ENCODE measurements at places on chromosomes 13 and 19. TPM values are rescaled to one million over a fixed set of nuclear protein-coding genes. Genes with fewer than 3 reads are reported as not detected.

DNA sequence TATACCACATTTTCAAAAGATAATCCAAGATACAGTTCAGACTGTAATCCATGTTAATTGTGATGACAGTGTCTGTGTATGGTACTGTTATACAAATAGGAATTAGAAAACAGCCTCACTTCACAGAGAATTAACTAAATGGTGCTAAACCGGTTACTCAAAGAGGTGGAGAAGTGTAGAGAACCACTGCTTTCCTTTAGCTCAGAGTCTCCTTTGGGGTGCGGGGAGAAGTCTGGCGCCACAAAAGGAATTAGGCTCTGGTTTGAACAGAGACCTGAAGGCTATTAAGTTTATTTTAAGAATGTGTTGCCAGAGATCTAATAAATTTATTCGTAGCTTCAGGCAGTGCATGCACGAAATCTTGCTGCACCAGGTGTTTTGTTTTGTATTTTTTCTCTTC, 65.8 kb downstream of the FREM2 start:
- DNase-seq: no peak

- DNase-seq: no peak
Observed at GRCh38 chr19:55014714-55015113, 23.4 kb downstream of the GP6 start.

DNA sequence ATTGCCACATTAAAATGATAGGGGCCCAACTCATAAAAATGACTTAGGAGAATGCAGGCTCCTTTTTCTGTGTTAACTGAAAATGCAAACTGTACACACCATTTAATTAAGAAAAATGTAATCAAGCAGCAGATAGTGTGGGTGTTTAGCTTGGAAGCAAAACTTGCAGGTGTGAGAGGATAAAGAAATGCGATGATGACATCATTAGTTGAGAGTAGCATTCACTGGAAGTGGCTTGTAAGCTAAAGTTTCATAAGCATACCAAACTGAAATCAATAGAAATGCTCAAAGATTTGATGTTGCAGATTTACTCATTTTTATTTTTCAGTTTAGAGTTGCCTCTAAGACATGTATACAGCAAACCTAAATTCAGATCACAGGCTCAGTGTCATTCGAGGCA, 86.6 kb downstream of the PRR20E start:
- no peak for DNase-seq

DNA sequence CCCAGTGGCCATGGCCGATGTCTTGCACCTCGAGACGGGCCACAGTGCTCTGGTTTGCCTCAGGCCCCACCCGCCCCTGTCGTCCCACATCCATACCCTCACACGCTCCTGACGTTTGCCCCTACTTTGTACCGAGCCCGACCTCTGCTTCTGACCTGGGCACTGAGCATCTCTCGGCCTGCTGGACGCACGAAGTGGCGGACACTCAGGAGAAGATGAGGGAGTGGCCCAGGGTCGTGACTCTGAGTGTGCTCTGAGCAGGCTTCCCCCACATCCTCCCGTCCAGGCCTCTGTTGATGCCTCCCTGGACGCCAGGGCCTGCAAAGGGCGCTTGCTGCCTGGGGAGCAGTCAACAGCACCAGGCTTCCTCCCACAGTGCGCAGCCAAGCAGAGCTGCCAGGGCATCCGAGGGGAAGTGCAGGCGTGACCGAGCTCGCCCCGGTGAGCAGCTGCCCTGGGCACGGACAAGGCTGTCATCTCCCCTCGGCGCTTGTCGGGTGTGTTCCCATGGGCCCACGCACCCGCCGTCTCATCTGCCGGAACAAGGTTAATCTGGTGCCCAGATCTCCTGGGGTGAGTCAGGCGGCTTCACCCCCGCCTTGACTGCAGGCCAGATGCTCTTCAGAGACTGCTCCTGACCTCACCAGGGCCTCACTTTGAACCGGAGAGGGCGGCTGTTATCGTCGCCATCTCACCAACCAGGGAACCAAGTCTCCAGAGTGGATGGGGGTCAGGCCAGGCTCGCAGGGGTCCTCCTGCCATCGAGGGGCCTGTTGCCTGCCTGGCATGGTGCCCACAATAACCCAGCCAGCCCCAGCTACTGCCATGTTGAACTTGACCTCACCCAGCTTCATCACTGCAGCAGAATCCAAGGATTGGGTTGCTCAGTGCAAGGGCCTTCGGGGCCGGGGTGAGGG, 27.2 kb downstream of the COMP start:
- no peak for DNase-seq

DNA sequence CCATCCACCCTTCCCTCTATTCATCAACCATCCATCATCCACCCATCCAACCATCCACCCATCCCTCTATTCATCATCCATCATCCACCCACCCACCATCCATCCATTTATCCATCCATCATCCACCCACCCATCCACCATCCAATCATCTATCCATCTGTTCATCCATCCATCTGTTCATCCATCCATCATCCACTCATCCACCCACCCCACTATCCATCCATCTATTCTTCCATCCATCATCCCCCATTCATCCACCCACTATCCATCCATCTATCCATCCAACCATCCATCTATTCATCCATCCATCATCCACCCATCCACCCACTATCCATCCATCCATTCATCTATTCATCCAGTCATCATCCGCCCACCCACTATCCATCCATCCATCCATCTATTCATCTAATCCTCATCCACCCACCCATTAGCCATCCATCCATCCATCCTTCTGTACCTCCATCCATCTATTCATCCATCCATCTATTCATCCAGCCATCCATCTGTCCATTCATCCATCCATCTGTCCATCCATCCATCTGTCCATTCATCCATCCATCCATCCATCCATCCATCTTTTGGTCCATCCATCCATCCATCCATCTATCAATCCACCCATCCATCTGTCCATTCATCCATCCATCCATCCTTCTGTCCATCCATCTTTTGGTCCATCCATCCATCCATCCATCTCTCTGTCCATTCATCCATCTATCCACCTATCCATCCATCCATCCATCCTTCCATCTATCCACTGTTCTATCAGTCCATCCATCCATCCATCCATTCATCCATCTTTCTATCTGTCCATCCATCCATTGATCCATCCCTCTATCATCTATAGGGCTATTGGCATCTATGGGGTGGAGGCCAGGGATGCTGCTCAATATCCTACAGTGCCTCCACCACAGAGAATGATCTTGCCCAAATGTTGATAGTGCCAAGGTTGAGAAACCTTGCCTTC, 47.5 kb downstream of the CPAMD8 start:
- DNase-seq: no peak

DNA sequence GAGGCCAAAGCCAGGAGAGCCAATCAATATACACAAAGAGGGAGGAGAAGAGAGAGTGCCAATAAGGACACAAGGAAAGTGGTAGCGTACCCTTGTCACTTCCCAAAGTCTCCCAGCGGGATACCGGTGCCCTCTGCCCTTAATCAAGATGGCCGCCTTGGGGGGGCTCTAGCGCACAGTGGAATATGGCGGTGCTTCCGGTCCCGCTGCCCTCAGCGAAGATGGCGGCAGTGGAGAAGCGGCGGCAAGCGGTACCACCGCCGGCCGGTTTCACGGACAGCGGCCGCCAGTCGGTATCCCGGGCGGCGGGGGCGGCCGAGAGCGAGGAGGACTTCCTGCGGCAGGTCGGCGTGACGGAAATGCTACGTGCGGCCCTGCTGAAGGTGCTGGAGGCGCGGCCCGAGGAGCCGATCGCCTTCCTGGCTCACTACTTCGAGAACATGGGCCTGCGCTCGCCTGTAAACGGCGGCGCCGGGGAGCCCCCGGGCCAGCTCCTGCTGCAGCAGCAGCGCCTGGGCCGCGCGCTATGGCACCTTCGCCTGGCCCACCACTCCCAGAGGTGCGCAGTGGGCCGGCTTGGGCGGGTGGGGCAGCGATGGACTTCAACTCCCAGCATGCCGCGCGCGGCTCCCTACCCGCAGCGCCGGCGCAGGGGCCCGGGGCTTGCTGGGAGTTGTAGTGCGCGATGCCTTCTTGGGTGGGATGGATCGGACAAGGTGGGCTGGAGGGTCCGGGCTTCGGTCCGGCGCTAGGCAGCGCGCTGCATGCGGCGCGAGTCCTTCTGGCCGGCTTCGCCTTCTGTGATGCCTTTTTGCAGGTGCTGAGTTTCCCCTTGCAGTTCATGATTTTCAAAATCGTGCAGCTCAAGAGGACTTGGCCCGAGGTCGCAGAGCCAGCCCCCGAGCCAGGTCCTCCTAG, at the start of gene TPGS1:
Gene TPGS1 (plus strand): TSS at position 212 of the 918 bp plus-strand sequence. CDS start 10 bp downstream, at position 222.
- peak; percentile 84 for DNase-seq

- no peak for DNase-seq
Observed at GRCh38 chr13:68292601-68293000, 1062.5 kb upstream of the PCDH9 start.

Gene SYNGR4
- total RNA-seq: not detected

Gene B3GNT8
- 2.3 TPM for total RNA-seq

Gene TMC4
- total RNA-seq: 1.8 TPM

Gene SIGLEC14
- total RNA-seq: 1.7 TPM

Gene GRAMD1A
- 12.5 TPM for total RNA-seq
